ENCODE measurements at places on chromosomes 6 and 20.

DNA sequence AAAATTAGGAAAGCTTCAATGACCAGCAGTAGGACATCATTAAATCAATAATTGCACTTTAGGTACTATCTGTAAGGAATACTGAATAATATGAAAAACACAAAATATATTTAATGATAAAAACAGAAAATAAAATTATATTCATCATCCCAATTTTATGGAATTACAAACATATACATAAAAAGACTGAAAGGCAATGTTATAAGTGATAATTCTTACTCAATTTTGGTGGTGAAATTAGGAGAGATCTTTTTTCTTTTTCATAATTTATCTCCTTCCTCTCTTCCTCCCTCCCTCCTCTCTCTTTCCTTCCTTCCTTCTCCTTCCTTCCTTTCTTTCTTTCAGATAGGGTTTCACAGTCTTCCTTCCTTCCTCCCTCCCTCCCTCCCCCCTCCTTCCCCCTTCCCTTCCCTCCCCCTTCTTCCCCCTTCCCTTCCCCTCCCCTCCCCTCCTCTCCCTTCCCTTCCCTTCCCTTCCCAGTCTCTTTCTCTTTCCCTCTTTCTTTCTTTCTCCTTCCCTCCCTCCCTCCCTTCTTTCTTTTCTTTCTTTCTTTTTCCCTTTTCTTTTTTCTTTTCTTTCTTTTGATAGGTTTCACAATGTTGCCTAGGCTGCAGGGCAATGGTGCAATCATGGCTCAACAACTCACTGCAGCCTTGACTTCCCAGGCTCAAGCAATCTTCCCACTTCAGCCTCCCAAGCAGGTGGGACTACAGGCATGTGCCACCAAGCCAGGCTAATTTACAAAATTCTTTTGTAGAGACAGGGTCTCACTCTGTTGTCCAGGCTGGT, 36.8 kb downstream of the RSPH3 start:
- DNase-seq: no peak

DNA sequence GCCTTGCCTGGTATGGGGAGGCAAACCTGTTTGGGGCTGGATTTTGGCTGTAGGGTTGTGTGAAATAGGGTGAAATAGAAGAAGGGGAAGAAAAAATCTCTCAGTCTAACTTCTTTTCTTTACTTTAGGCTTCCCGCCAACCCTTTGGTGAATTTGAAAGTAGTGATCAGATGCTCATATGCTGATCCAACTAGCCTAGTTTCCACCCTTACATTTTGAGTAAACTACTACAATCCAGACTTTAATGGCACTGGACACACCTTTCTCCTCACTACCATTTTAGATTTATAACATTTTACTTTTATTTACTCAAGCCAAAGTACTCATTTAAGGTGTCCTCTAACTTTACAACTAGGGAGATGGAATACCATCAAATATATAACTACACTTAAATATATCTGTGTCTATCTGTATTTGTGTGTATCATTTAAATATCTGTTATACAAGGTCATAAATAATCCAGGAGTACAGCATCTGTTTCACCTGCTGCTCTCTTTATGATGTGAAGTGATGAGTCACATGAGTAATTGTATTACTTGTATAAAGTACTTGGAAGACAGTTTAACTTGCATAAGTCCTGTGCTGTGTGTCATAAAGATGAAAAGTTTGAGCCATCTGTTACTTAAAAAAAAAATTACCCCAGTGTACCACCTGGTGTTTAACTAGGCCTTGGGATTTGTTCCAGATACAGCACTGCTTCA, 172.1 kb downstream of the CDKAL1 start:
- no peak for DNase-seq

GRCh38 chr6:136599329-136600011, 49.2 kb upstream of the MAP7 start:
- no peak for DNase-seq

DNA sequence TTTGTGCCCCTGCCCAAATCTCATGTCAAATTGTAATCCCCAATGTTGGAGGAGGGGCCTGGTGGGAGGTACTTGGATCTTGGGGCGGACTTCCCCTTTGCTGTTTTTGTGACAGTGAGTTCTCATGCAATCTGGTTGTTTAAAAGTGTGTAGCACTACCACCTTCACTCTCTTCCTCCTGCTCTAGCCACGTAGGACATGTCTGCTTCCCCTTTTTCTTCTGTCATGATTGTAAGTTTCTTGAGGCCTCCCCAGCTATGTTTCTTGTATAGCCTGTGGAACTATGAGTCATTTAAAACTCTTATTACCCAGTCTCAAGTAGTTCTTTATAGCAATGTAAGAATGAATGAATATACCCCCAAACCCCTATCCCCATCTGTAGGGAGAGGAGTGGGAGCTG, 1013.7 kb upstream of the MAP3K7 start:
- no peak for DNase-seq

GRCh38 chr6:113674075-113674474, 183.1 kb upstream of the MARCKS start:
- no peak for DNase-seq

- DNase-seq: peak; percentile 13
Observed at GRCh38 chr6:147390909-147391536, 117.5 kb upstream of the SAMD5 start.

- no peak for DNase-seq
Observed at GRCh38 chr6:150336708-150337107, 32.1 kb upstream of the IYD start.

- DNase-seq: no peak
Observed at GRCh38 chr6:17454316-17455005, 61.1 kb downstream of the CAP2 start.

GRCh38 chr6:68094070-68094469, 541.0 kb upstream of the ADGRB3 start:
- DNase-seq: no peak

GRCh38 chr6:105161421-105161820, 18.4 kb downstream of the POPDC3 start:
- DNase-seq: no peak

DNA sequence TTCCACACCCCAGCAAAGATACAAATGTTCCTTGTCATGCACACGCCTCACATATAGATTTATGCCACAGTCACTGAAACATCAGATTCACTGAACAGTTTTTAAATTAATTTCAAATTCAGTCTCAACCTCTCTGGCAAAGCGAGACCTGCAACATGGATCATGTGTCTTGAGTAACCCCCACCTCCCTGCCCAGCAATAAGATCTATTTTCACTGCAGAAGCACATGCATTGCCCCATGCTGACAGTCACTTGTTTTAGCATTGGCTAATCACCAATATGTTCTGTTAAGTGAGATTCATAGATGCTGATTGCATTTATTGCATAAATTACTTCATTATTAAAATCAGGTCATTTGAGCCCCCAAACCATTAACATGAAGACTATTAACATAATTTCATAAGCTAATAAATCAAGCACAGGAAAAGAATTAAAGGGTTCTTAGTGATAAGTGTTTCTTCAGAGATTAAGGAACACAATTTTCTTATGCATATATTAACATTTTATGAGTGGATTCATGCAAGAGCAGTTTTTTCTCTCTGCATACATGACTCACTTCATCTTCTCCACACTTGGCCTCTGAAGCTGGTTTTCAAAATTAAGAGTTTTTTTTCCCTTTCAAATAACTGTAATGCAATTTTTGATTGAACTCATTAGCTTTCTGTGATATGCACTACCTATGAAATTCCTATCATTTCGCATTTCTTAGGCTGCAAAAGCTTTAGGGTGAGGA, 173.2 kb upstream of the SOX4 start:
- no peak for DNase-seq

GRCh38 chr6:50116390-50116789, 66.7 kb upstream of the DEFB112 start:
- no peak for DNase-seq

DNA sequence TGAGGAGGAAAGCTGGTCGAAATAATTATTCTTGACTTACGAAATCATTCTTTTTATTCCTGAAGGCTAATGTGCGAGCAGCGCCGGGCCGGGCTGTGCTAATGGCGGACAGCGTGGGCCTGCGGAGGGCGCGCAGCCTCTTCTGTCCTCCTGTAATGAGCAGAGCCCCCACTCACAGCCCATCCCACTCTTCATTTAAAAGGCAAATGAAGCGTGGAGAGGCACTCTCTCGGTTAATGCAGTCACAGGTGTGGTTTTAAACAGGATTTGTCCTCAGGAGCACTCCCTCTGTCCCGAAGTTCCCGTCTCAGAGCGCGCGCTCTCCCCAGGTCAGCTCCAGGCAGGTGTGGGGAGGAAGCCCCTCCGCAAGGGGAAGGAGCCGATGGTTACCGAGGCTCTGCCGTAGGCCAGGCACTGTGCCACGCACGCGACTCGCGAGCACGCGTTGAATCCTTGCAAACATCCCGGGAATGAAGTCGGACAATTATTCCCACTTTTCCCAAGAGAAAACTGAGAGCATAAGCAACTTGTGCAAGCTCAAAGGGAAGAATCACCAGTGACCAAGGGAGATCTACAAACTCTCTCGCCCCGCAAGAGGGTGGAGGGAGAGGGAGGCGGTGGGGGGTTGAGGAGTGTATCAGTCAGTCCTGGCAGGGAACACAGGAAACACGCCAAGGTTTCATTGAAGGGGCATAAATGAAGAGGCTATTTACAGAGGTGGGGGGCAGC, 35.5 kb upstream of the ZFAND3 start:
- DNase-seq: peak; percentile 46

DNA sequence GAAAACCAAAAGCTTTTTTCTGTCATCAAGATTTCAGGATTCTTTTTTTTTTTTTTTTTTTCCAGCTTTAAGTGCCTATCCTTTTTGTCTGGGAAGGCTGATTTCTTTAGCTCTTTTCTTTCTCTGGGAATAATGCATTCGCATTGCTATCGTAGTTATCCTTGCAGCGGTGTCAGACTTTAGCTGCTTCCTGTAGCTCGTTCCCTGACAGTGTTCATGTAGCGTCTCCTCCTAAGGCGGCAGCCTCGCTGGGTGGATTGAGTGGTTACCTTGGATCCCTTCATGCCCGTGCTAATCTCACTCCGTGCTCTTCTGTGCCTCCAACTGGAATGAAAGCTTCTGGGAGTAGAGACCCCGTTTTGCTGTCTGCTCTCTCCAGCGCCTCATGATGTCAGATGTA, 43.1 kb downstream of the UST start:
- DNase-seq: no peak

DNA sequence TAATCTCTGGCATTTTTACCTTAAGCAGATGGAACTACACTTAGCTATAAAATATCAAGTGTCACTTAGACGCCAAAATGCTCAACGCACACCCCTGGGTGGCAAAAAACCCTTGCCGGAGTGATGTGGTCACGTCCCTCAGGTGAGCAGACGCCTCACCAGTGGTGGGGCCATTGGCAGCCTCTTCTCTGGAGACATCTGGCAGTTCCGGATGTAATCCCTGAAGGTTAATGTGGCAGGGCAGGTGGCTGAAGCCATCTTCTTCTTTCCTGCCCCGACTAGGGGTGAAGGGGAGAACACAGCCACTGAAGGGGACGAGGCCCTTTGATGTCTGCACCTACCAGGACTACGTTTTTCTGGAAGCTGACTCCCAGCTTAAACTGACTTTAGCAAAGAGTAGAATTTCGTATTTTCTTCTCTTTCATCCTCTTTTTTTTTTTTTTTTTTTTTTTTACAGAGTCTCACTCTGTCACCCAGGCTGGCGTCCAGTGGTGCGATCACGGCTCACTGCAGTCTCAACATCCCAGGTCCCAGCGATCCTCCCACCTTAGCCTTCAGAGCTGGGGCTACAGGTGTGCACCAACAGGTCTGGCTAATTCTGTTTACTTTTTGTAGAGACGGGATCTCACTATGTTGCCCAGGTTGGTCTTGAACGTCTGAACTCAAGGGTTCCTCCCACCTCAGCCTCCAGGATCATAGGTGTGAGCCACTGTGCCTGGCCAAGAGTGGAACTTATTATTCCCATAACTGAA, 152.1 kb downstream of the TTLL2 start:
- no peak for DNase-seq

GRCh38 chr6:126608681-126609080, 268.8 kb downstream of the CENPW start:
- no peak for DNase-seq

DNA sequence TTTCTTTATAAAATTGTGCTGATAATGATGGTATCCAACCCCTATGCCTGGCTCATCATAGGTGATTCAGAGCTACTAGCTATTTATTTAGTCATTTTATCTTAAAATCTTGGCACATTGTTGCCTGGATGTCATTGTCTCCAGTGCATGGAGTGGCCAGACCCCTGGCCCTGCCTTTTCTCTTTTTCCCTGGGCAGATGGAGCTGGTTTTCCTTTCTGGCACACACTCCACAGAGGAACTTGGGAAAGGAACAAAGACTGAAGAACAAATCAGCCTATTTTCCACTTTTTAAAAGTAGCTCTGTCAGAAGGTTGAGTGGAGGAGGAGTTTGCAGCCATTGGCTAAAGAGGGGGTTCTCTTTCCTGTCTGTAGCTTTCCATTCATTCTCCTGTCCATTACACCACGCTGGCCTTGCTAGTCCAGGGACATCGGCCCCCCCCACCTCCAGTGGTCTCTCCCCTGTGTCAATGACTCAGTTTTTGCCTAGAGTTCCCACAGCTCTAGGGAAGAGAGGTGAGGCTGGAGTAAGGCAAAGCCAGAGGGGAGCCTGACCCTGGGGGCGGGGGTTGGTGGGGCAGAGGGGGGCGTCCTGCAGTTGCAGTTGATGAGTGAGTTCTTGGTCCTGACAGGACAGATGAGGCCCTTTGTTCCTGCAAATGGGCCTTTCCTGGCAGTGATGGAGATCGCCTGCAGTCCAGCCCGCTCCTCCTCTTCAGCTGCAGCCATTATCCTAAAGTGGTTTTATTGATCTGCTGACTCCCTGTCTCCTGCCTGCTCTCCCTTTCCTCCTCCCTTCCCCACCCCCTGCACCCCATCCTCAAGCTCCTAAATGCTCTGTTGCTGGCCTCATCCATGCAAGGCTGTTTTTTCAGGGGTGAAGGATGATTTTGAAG, 774.5 kb downstream of the DHX35 start:
- DNase-seq: no peak

DNA sequence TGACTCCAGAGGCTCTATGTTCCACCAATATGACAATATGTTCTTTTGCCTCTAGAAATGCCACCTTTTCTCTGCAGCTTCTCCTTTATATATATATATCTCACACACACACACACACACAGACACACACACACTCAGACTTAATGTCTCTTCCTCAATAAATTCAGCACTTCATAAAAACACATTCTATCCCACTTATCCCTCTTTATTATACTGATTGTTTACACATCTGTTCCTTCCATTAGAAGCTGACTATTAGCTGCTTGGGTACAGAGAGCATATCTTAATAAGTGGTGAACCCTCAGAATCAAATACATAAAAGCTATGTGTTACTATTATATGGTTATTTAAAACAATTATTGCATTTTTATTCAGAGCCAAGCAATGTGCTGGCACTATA, 23.3 kb downstream of the NRSN1 start:
- DNase-seq: no peak

GRCh38 chr6:37089783-37090182, 80.2 kb upstream of the PIM1 start:
- DNase-seq: no peak

- no peak for DNase-seq
Observed at GRCh38 chr20:33191955-33192354, 24.0 kb downstream of the BPIFA2 start.

DNA sequence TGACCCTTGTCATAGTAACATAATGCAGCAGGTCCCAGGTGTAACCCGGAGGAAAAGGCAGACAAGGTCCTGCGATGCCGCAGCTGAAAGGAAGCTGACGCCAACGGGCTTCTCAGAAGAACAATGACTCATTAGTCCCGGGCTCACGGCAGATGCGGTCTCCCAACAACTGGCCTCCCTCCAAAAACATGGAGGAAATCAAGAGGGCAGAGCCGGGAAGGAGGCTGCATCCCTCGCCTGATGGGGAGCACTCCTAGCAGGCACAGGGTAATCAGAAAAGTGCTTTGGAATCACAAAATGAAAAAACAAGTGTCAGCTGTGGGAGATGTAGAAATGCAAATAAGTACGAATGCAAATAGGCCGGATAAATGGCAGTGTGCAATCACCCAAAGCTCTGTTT, 165.2 kb upstream of the AGPAT4 start:
- no peak for DNase-seq

Measured in suppressor macrophage treated with lipopolysaccharide for 1 hour (primary cell).